Colonic mucosa (tissue), 4 donors: ENCODE measurements at places on chromosomes 16 and 17.
A peak's percentile ranks its signal among the peaks of the same experiment; 100 is the strongest.

- no peak for DNase-seq
Measured at GRCh38 chr17:79933863-79934652, 94.8 kb upstream of the CBX4 start.

DNA sequence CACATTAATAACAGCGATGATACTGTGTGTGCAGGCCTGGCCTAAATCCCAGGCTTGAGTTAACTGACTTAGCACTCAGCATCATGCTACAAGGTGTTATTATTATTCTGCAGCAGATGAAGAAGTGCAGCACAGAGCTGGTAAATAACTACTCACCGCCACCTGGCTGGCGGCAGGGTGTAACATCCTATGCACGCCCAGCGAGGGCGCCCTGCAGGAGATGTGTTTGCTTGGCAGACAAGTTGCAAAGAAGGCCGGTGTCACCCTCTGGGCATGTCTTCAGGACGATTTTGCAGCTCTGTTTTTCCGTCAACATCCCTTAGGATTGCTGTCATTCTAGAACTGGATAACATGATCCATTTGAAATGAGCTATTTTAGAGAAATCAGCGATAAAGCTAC is 30.1 kb downstream of the DNAH9 start:
- DNase-seq: no peak

DNA sequence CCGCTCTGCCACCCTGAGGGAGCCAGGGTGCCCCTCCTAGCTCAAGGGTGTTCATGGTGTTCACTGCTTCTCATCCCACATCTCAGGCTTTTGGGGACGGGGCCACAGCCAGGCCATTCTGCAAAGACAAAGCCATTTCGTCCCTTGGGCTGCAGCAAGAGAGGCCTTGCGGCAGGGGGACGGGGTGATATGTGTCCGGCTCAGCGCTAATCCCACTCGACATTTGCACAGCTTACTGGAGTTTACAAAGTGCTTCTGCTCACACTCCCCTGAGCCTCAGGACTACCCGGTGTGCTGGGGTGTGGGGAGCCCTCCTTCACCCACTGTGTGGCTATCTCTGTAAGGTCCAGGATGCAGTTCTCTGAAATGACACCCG is 84.3 kb downstream of the RTN4RL1 start:
- no peak for DNase-seq

- no peak for DNase-seq
Measured at GRCh38 chr17:17886726-17887125, 49.9 kb upstream of the SREBF1 start.

- peak; percentile 82 for DNase-seq
Measured at GRCh38 chr17:75639771-75640555, 6.7 kb downstream of the SMIM5 start.

DNA sequence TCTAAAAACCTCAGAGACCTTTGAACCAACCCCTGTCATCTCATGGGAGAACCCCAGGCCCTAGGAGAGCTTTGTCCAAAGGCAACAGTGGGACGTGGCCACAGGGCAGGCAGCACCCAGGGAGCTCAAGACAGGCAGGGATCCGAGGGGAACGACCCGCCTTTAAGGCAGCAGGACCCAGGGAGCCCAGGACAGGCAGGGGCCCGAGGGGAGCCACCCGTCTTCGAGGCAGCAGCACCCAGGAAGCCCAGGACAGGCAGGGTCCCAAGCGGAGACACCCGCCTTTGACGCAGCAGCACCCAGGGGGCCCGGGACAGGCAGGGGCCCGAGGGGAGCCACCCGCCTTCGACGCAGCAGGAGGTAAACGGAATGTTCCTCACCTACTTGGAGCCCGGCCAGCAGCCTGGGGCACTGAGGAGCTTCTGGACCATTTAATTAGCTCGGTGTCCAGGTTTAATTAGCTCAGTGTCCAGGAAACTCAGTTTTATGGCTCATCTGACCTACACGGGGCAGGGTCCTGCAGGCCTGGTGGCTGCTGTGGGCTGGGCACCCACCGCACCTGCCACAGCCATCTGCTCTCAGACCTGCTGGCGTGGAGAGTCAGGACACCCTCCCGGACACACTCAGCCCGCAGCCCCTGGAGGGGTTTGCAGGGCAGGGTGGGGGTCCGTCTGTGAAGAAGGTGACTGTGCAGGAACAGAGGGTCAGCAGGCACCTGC is 24.4 kb downstream of the PIEZO1 start:
- peak; percentile 77 for DNase-seq

DNA sequence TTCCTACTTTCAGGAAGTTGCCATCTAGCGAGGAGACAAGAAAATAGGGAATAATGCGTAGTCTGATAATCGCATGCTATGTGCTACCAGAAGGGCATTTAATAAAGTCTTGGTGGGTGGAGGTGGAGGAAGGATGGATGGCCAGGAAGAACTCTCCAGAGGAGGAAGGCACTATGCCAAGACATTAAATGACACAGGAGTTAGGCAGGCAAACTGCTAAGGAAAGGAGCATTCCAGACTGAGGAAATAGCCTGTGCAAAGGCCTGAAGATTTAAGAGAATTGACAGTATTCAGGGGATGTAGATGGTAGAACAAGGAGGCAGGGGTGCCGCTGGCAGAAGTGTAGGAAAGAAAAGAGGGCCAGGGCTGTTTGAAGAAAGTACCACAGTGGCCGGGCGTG is 19.3 kb upstream of the ARHGAP44 start:
- no peak for DNase-seq

DNA sequence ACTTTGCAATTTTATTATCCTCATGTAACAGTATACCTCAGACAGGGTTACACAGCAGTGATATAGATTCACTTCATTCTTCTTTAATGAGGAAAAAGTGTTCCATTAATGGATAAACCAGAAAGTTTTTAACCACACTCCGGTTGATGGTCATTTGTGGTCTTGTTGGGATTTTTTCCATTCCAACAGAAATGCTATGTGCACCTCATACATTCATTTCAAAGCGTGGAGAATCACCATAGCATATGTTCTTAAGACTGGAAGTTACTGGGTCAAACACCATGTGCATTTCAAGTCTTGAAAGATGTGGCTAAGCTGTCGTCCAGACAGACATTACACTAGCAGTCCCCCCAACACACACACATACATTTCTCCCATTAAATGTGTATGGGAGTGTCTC is 245.8 kb upstream of the CDH5 start:
- DNase-seq: no peak

DNA sequence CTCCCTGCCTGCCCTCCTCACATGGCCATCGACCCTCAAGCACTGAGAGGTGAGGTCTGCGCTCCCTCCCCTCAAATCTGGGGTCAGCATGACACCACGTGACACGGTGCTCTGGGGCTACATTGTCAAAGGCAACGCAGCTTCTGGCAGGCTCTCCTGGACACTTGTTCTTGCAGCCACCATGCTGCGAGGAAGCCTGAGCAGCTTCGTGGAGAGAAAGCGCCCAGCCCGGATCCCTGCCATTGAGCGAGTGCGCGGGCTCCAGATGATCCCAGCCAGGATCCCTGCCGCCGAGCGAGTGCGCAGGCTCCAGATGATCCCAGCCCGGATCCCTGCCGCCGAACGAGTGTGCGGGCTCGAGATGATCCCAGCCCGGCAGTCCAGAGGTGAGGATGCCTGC is 70.9 kb upstream of the METRNL start:
- peak; percentile 14 for DNase-seq

DNA sequence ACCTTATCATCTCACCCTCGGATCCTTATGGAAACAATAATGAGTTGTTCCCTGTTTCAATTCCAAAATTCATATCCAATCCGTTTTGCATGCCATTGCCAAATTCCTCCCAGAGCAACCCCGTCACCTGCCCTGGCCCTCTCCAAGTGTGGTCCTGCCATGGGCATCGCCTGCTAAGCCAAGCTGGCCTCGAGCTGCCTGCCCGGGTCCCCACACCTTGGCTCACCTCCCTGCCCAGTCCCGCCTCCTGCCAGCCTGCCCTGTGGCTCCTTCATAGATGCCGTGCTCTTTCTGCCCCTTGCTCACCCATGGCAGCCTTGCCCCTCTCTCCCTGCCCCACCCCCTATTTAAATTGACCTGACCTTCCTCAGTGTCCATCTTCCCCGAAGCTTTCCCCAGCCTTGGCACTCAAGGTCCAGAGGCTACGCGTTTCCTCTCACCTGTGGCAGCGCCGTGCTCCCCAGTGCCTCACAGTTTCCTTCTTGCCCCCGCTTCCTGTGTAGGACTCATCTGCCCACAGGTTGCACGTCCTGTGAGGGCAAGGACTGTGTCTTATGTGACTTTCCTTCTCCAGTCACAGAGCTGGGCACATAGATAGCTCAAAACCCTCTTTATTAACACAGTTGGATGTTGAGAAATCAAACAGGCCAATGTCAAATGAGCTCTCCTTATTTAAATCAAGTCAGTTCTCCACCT is 12.7 kb downstream of the MAPT start:
- DNase-seq: no peak

DNA sequence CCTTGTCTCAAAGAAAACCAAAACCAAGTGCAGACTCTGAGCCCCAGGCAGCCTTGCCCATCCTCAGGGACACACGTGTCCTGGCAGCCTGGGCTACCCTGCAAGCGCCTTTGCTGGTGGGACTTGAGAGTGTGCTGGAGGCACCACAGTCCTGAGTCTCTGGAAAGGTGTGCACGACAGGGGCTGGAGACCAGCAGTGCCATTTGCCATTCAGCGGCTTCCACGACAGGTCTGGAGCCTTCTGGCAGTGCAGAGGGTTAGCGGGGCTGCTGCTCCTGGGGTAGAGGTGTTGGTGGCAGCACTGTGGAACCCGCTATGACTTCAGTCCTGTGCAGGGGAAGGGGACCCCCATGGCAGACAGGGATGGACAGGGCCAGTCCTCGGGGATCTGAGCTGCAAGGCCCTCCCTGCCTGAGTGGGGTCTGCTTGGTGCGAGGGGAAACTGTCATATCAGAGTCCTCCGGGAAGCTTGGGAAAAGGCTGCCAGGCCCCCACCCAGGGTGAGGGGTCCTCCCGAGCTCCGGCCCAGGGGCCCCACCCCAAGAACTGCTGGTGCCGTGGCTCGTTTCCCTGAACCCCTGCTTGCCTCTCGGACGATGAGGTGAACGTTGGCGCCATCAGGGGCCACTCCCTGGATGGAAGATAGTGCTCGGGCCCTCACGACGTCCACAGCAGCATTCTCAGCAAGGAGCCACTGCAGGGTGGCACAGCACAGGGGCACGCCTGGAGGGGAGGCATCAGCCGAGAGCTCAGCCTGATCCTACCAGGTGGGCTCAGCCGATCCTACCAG is 6.8 kb downstream of the FAAP100 start:
- no peak for DNase-seq

- DNase-seq: no peak
Measured at GRCh38 chr17:2043785-2044184, 2.0 kb downstream of the OVCA2 start.

DNA sequence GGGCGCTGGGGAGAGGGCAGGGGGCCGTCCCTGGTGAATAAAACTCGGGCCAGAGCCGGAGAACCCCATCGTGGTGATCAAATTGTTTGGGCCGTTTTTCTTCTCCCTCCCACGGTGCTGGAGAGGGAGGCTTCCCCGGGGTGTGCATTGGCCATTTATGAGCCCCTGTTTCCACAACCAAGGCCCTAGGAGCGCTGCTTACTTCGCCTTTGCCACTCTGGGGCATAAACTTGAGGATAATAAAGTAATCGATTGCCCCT is 544 bp downstream of the CCP110 start:
- no peak for DNase-seq

DNA sequence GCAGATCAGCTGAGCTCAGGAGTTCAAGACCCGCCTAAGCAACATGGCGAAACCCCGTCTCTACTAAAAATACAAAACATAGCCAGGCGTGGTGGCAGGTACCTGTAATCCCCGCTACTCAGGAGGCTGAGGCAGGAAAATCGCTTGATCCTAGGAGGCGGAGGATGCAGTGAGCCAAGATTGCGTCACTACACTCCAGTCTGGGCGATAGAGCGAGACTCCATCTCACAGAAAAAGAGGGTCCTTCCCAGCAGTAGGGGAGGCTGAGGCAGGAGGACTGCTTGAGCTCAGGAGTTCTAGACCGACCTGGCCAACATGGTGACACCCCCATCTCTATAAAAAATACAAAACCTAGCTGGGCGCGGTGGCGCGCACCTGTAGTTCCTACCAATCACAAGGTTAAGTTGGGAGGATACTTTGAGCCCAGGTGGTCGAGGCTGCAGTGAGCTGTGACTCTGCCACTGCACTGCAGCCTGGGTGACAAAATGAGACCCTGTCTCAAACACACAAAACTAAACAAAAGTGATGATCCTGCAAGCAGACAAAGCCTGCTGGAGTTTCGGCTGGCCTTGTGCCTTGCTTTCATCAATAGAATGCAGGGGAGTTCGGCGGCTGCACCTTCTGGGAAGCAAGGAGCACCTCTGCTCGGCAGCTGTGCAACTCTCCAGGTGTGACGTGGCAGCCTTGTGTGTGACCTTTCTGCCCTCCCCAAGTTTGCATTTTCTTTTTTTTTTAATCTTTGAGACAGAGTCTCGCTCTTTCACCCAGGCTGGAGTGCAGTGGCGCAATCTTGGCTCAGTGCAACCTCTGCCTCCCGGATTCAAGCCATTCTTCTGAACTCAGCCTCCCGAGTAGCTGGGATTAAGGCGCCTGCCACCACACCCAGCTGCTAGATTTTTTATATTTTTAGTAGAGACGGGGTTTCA is 12.4 kb upstream of the YWHAE start:
- DNase-seq: no peak

DNA sequence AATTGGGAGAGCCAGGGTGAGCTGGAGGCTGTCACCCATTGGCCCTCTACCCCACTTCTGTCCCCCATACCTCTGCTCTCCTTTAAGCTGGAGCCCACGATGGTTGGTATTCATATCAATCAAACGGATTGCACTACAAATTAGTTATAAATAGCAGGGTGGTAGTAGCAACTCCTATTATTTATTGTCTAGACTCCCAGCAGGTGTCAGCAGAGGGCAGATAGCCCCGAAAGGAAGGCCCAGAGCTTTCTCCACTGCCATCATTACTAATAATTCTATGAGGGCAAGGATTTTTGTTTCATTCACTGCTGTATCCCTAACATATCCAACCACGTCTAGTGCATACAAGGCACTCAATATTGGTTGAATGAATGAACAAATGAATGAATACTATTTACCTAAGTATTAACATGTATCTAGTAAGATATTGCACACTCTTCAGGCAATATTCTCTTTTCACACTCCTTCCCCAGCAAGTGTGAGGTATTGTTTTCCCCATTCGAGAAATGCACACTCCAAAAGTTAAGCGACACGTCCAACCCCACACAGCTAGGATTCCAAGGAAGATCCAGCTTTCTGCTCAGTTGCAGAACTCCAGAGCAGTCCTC is 6.3 kb downstream of the C17orf50 start:
- DNase-seq: no peak

DNA sequence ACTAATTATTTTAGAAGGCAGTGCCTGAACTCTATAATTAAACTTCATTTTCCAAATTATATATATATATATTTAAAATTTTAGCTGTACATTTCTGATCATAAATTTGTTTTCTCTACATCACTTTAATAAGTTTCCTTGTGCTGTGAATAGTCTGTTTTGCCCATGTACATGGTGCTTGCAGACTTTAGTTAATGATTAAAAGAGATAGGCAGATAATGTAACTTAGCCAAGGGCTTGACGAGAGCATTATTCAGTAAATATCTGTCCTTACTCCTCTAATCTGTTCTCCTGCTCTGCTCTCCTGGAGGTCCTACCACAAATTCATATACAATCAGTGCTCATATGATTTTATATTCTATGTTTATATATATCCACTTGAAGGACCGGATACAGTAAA is 595.2 kb upstream of the KIF2B start:
- no peak for DNase-seq
